Neural progenitor cell (in vitro differentiated cells): ENCODE measurements at places on chromosomes 11 and 22. TPM values are rescaled to one million over a fixed set of nuclear protein-coding genes. Genes with fewer than 3 reads are reported as not detected.

GRCh38 chr22:43827926-43828724 is 16.0 kb upstream of the EFCAB6 start:
- no peak overlapping the region for H3K27ac ChIP-seq
- H3K36me3 ChIP-seq, result no peaks in the 10 kb centered on the region
- DNase-seq, result no peak
- H3K4me3 ChIP-seq, result no peak overlapping the region

DNA sequence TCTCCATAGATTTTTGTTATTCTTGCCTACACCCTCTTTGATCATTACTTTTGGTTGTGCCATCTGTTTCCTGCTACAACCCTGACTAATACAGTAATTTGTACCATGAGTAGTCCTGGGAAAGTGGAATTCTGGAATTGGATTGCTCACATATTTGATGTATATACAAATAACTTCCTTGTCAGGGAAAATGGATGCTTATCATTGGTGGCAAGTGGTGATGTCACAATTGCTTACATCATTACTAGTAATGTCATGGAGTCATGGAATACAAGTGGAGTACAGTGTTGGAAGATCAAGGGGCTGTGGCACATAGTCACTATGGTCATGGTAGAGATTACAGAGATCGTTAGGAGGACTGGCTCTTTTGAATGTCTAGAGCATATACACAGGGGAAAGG is 24.4 kb downstream of the AASDHPPT start:
- no peaks in the 10 kb centered on the region for H3K27me3 ChIP-seq
- H3K36me3 ChIP-seq, result peaks cover 5% of the 10 kb centered on the region
- DNase-seq, result no peak
- H3K27ac ChIP-seq, result no peak overlapping the region

GRCh38 chr11:62449451-62449851 is 30.6 kb downstream of the SCGB1A1 start:
- H3K4me3 ChIP-seq, result no peak overlapping the region
- H3K27me3 ChIP-seq, result no peaks in the 10 kb centered on the region
- DNase-seq, result no peak
- H3K27ac ChIP-seq, result no peak overlapping the region
- H3K4me1 ChIP-seq, result no peaks in the 10 kb centered on the region
- no peaks in the 10 kb centered on the region for H3K36me3 ChIP-seq

- no peaks in the 10 kb centered on the region for H3K36me3 ChIP-seq
- no peaks in the 10 kb centered on the region for H3K27me3 ChIP-seq
- H3K4me1 ChIP-seq, result peaks cover 36% of the 10 kb centered on the region
- DNase-seq, result no peak
- no peak overlapping the region for H3K4me3 ChIP-seq
- no peak overlapping the region for H3K27ac ChIP-seq
These were observed 218.7 kb downstream of the FAM76B start for GRCh38 chr11:95570845-95571244.

DNA sequence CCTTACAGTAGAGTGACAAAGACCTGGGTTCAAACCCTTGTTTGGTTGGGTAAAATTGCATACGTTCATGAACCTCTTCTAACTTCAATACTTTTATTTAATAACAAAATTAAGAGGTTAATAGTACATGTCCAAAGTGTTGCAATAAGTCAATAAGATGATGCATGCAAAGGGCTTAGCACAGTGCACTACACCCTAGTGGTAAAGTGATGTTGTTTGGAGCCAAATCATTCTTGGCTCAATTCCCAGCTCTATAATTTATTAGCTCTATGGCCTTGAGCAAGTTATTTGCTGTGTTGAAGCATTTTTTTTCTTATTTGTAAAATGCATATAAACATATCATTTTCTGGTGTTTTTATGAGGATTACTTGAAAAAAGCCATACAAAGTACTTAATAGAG is 945.3 kb downstream of the LRRC4C start:
- H3K27ac ChIP-seq, result peak overlapping the region; percentile 84
- no peak for DNase-seq
- H3K36me3 ChIP-seq, result no peaks in the 10 kb centered on the region
- no peak overlapping the region for H3K4me3 ChIP-seq

- H3K4me3 ChIP-seq, result no peak overlapping the region
- H3K27ac ChIP-seq, result no peak overlapping the region
- no peak for DNase-seq
- H3K36me3 ChIP-seq, result no peaks in the 10 kb centered on the region
These were observed 34.9 kb downstream of the RPL27A start for GRCh38 chr11:8717544-8717875.

GRCh38 chr11:126328444-126328843 is 24.6 kb downstream of the DCPS start:
- no peaks in the 10 kb centered on the region for H3K27me3 ChIP-seq
- H3K4me3 ChIP-seq, result no peak overlapping the region
- no peaks in the 10 kb centered on the region for H3K4me1 ChIP-seq
- H3K36me3 ChIP-seq, result no peaks in the 10 kb centered on the region
- no peak for DNase-seq

DNA sequence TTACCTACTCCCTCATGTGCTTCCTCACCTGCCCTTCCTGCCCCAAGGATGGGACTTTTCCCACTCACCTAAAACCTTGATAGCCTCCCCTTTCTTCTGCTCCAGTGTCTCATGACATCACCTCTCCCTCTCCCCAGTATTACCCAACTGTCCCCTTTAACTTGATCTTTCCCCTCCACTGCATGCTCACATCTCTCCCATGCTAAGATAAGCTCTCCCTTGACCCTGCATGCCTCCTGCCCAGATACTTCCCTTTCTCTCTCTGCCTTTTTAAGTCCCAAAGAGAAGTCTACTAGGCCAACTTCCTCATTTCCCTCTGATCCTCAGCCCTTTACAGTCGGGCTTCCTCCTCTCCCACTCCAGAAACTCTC is 14.8 kb downstream of the CD3E start:
- no peaks in the 10 kb centered on the region for H3K36me3 ChIP-seq
- peaks cover 24% of the 10 kb centered on the region for H3K4me1 ChIP-seq
- no peak overlapping the region for H3K27ac ChIP-seq
- DNase-seq, result no peak
- H3K27me3 ChIP-seq, result no peaks in the 10 kb centered on the region

DNA sequence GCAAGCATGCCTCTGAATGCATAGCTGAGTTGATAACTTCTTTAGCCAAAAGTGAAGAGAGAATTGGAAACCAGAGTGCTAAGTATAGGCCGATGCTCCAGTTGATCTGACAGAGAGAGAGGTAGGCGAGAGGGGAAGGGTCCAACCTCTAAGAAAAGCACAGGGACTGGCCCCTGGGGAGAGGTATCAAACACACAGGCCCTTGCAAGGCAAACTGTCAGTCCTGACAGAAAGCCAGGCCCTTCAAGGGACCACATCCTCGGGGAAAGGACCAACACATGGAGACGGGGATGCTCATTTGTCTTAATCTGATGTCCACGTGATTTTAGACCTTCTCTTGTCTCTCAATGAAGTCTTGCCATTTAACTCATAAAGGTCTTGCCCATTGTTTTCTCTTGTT is 43.9 kb upstream of the SPATA19 start:
- no peak for DNase-seq
- H3K4me1 ChIP-seq, result no peaks in the 10 kb centered on the region
- no peaks in the 10 kb centered on the region for H3K36me3 ChIP-seq
- no peaks in the 10 kb centered on the region for H3K27me3 ChIP-seq
- H3K27ac ChIP-seq, result no peak overlapping the region
- H3K4me3 ChIP-seq, result no peak overlapping the region

DNA sequence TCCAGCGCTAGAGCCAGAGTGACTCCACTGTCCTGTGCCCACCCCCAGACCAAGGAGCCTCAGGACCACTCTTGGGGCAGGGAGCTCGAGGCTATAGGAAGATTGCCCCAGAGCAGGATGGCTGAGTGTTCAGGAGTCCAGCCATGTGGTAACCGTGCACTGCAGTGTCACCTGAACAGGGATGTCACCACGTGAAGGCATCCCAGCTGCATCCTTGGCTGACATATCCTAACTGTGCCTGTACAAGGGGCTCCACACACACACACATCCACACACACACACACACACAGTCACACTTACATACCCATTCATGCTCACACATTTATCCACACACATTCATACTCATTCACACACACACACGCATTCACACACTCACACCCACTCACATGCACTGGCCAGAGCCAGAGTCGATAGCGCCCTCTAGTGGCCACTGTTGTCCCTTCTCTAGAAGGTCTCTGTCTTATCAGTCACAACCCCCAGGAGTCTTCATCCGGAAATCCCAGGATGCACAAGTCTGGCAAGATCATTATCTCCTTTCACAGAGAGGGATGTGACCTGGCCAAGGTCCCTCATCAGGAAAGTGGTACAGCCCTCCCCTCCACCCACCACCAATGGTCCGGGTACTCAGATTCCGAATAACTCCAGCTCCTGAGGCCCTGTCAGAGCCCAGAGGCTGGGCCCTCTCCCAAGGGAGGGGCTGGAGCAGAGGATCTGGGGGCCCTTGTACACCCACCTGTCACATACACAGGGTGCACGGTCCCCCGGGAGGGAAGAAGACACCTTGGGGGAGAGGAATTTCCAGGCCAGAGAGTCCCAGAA is 55.1 kb downstream of the IGLL5 start:
- H3K36me3 ChIP-seq, result no peaks in the 10 kb centered on the region
- peak; percentile 90 for DNase-seq
- H3K27me3 ChIP-seq, result peaks cover 68% of the 10 kb centered on the region
- H3K27ac ChIP-seq, result no peak overlapping the region

DNA sequence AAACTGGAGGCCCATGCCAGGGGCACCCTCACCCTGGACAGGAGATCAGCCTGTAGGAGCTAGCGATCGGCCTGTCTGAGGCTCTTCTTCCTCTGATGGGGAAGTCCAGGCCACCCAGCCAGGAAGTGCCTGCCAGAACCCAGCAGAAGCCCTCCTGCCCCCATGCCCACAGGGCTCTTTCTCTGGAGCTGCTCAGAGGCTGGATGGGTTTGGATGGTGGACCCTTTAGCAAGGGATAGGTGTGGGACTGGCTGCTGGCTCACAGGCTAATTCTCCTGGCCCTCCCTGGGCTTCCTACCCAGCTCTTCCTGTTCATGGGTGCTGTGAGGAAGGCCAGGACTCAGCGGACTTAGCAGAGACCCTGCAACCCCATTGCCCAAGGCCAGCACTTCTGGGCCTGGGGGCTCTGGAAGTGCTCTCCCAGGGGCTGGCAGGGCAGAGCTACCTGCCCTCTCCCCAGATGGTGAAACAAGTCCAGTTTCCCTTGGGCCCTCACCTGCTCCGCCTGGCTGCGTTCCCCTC is 7.6 kb downstream of the FXYD2 start:
- H3K4me1 ChIP-seq, result peaks cover 33% of the 10 kb centered on the region
- no peak overlapping the region for H3K4me3 ChIP-seq
- no peak for DNase-seq
- no peaks in the 10 kb centered on the region for H3K36me3 ChIP-seq
- H3K27ac ChIP-seq, result no peak overlapping the region
- no peaks in the 10 kb centered on the region for H3K27me3 ChIP-seq

DNA sequence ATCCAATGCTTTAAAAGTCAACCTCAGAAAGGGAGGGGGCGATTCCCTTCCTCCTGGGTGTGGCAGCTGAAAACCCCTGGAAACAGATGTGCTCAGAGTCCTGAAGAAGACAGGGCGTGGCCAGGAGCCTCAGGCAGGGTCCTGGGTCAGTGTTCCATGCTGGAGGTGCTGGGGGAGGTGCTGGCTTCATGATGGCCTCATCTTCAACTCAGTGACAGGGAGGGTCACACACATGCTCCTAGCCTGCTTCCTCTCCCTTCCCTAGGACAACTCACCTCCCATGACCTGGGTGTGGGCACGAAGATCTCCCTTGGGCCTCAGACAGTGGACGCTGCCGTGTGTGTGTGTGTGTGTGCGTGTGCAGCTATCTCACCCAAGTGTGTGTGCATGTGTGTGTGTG is 245.6 kb upstream of the B3GAT1 start:
- no peaks in the 10 kb centered on the region for H3K4me1 ChIP-seq
- no peak overlapping the region for H3K27ac ChIP-seq
- H3K27me3 ChIP-seq, result no peaks in the 10 kb centered on the region
- no peaks in the 10 kb centered on the region for H3K36me3 ChIP-seq

- peaks cover 17% of the 10 kb centered on the region for H3K4me1 ChIP-seq
- no peak overlapping the region for H3K27ac ChIP-seq
- peak overlapping the region; percentile 59 for H3K4me3 ChIP-seq
- H3K27me3 ChIP-seq, result peaks cover 80% of the 10 kb centered on the region
These were observed 193.6 kb downstream of the BUD13 start for GRCh38 chr11:116579031-116579653.

C11orf65 gene
- total RNA-seq, result 1.8 and 11.4 TPM in 2 replicates

NTM gene
- 4.3 and 6.0 TPM in 2 replicates for total RNA-seq

FOLR2 gene
- total RNA-seq, result not detected in 2 replicates

PGA4 gene
- 0.31 and 0.41 TPM in 2 replicates for total RNA-seq

GLYAT gene
- not detected in 2 replicates for total RNA-seq

ADM gene
- 3.8 and 8.5 TPM in 2 replicates for total RNA-seq
